GM20000 (cell line): ENCODE measurements at places on chromosomes 1 and 21.

GRCh38 chr1:66207484-66207883 is 326.5 kb upstream of the SGIP1 start:
- DNase-seq, result no peak

DNA sequence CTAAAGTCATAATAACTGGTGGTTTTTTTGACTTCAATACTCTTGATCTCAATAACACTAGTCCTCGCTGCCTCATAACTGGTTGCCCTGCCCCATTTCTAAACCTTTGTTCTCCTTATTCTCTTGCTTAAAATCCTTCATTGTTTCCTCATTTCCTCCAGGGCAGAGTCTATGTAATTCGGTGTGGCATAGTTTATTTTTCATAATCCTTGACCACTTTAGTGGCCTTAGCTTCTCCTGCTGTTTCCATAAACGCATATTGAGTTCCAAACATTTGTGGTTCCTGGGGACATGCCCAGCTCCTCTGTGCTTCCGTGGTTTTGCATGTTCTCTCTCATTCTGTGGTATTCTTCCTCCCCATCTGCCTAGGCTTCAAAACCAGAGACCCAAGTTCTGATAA is 19.0 kb upstream of the TLCD4 start:
- no peak for DNase-seq

GRCh38 chr1:153231363-153231762 is 14.0 kb downstream of the PRR9 start:
- no peak for DNase-seq

DNA sequence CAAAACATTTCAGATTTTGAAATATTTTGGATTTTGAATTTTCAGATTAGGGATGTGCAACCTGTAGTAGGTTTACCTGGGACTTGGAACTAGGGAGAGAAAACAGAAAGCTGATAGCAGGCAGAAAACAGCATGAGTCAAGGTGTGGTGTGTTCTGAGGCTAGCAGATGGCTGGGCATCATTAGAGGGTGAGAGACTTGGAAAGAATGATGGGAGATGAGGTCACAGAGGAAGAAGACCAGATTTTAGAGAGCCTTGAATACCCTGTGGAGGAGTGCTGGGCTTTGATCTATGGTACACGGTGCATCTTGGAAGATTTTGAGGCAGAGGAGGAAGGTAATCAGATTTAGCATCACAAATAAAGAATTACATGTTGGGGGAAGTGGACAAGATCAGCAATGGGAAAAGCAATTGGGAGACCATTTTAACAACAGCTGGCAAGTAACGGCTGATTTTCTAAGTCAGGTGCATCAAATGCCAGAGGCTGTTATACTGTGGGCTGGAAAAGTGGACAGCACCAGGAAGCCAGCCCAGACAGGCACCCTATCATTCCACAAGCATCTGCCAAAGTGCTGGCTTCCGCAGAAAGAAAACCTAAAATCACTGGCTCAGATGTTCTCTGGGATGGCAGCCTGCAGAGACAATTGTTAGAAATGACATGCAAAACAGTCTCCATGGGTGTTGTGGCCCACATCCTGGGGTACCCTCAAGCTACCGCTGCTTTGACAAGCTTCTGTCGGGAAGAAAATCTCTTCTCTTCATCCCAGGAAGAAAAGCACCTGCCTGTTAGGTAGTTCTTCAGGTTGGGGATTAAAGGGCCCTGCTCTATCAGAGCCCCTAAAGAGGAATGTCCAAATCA is 30.9 kb upstream of the CAMK1G start:
- DNase-seq, result no peak

GRCh38 chr1:245276445-245276844 is 121.7 kb downstream of the KIF26B start:
- DNase-seq, result no peak

GRCh38 chr1:10958614-10959013 is 53.8 kb upstream of the TARDBP start:
- DNase-seq, result no peak

DNA sequence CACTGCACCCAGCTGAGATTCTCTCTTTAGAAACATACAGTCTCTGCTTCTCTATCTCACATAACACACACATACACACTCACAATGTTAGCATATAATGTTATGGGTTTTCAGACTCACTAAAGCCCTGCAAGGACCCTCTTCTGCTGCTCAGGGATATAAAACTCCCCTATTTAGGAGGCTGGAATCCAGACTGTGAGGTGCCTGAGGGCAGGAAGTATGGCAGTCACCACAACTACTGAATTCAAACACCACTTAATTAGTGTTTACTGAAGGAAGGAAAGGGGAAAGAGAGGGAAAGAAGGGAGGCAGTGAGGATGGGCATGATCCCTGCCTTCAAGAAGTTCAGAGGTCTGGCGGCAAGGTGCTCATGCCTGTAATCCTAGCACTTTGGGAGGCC is 7.8 kb upstream of the CDK18 start:
- DNase-seq, result no peak

- no peak for DNase-seq
These were observed 94.9 kb upstream of the IGSF21 start for GRCh38 chr1:18012686-18013085.

DNA sequence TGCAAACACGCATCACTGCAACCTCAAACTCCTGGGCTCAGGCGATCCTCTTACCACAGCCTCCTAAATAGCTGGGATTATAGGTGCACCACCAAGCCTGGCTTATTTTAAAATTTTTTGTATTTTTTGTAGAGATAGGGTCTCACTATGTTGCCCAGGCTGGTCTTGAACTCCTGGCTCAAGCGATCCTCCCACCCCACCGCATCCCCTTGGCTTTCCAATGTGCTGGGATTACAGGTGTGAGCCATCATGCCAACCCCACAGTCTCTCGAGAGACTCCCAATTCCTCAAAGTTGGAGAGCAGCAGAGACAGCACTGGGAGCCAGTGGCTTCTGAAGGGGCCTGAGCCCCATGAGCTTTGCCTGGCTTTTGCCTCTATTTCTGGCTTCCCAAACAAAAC is 42.7 kb downstream of the PGBD5 start:
- no peak for DNase-seq

- no peak for DNase-seq
These were observed 90.1 kb downstream of the ZSWIM5 start for GRCh38 chr1:45116340-45116739.

- DNase-seq, result no peak
These were observed 359.4 kb upstream of the ADAMTS5 start for GRCh38 chr21:27326301-27326700.

DNA sequence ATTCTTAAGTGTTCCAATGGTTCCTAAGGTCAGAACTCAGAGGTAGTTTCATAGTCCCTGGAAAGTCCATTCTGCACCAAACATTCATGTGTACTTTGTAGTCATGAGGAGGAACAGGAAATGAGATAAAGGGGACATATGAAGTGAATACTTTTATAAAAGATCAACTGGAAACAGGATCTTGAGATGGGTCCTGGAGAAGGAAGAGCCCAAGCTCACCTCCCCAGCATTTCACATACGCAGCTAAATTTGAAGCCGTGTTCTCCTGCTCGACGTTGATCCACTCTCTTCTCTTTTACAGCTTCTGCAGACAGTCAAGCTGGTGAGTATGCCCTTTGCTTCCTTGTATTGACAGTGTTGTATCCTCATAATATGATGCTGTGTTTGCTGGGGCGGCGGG is 429 bp downstream of the FCGR2A start:
- no peak for DNase-seq

GRCh38 chr1:57300186-57300585 is 123.7 kb downstream of the DAB1 start:
- DNase-seq, result no peak

GRCh38 chr21:39056636-39057035 is 126.6 kb downstream of the PSMG1 start:
- no peak for DNase-seq

DNA sequence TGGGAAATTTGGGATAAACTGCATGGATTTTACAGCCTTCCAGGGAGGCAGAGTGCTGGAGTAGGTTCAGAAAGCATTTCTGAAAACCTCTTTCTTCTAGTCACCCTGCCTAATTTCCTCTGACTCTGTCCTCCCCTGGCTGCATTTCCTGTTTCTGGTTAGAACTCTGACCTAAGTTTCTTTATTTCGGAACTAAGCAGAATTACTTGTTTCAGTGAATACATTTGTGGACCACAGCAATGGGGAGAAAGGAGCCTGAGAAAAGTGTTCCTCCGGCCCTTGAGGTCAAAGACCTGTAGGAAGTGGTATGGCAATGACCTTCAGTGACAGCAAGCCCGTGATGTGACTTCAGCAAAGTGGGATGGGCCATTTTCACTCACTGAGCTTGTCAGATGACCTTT is 173.4 kb upstream of the RUNX1 start:
- DNase-seq, result no peak

- DNase-seq, result no peak
These were observed 20.2 kb downstream of the KIF17 start for GRCh38 chr1:20697563-20697962.

DNA sequence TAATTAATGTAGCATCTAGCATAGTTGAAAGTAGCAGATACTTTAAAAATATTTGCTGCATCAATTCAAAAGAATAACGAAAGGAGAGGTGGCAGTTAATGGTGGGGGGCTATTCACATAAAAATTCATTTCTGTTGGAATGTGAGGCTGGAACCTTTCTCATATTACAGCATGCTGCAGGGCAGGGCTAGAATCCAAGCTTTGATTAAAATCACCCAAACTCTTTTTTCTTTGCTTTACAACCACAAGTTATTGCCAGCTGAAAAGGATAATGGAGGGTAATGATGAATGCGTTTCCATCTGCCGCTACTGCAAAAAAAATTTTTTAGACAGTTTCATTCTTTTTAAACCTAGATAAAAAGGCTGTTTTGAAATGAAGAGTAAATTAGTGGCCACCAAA is 9.8 kb downstream of the DISP1 start:
- DNase-seq, result no peak

DNA sequence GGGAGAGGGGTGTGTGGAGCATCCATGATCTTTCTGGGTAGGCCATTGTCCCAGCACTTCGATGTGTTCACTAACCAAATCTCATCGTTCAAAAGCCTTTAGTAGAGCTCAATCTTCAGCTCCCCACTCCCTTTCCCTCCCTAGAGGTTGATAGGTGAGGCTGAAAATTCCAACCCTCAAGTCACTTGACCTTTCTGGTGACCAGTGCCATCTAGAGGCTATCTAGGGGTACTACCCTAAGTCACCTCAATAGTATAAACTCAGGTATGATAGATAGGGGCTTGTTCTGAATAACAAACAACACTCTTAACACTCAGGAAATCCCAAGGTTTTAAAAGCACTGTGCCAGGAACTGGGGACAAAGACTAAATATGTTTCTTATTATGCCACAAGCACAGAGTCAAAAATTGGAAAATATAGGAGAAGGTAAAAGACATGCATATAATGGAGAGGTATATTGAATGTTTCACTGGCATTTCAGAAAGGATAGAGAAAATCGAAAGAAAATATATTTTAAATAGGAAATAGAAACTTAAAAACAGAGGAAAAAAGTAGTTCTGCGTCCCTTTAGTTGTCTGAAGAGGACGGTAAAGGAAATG is 42.9 kb upstream of the CD53 start:
- peak; percentile 34 for DNase-seq

DNA sequence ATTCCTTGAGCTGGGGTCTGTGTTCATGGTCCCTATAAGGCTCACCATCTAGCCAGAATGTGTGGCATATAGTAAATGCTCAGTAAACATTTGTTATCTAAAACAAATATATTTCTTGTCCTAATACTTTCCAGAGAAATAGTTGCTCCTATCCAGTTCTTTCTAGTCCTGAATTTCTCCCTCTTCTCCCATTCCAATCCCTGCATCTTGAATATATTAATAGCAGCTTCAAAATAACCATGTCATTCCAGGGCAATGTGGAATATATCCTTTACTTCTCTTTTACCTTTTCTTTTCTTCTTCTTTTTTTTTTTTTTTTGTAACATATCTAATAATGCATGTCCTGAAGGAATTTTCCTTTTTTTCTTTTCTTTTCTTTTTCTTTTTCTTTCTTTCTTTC is 10.4 kb downstream of the DNAJB4 start:
- no peak for DNase-seq

- DNase-seq, result no peak
These were observed 4.4 kb downstream of the AVPR1B start for GRCh38 chr1:206112600-206113301.

- DNase-seq, result no peak
These were observed 376.4 kb upstream of the KAZN start for GRCh38 chr1:14222086-14222485.

DNA sequence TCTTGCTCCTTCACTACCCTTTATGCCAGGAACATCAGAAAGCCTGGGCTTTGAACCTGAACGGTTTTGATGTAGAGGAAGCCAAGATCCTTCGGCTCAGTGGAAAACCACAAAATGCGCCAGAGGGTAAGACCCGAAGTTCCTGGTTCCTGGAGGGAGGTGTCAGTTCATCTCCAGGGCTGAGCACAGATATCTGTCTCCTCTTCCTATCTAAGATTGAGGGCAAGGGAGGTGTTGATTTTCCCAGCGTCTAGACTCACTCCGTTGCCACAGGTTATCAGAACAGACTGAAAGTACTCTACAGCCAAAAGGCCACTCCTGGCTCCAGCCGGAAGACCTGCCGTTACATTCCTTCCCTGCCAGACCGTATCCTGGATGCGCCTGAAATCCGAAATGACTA is 915 bp downstream of the CDC20 start:
- DNase-seq, result no peak

DNA sequence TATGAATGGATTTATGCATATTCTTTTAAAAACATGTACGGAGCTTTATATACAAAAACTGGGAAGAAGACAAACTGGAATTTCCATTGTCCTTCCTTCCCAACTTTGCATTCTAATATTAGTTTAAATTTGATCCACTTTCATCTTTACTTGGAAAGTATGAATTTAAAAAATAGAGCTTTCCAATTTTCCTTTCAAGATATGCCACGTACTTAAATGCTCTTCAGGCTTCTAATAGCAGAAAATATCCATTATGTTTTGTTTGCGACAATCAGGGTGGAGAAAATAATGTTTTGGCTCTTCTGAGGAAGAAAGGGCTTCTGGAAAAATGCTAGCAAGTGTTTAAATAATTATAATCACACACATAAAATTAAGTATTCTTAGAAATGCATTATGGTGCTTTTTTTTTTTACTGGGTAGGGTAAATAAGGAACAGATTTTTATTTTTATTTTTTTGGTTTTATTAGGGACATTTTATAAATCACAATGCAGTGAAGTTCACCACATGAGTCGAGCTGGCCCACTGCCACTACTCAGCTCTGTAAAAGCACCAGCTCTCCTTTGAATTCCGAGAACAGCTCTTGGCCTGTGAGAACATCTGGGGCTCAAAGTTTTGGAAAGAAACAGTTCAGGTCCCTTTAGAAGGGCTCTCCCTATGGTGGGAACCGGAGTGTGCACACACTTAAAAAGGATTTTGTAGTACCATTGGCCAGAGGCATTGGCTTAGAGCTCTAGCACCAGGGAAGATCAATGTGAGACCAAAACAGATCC is 287.4 kb upstream of the LYPLAL1 start:
- DNase-seq, result no peak

- DNase-seq, result no peak
These were observed 185.7 kb downstream of the IGSF21 start for GRCh38 chr1:18293291-18293690.

- DNase-seq, result no peak
These were observed 52.1 kb downstream of the ZSCAN20 start for GRCh38 chr1:33524586-33524985.

GRCh38 chr1:33312413-33312749 is 8.5 kb downstream of the A3GALT2 start:
- DNase-seq, result no peak
